ENCODE measurements at places on chromosomes 13 and 19.

GRCh38 chr13:22276616-22277015, 605.7 kb downstream of the FGF9 start:
- no peak for DNase-seq

DNA sequence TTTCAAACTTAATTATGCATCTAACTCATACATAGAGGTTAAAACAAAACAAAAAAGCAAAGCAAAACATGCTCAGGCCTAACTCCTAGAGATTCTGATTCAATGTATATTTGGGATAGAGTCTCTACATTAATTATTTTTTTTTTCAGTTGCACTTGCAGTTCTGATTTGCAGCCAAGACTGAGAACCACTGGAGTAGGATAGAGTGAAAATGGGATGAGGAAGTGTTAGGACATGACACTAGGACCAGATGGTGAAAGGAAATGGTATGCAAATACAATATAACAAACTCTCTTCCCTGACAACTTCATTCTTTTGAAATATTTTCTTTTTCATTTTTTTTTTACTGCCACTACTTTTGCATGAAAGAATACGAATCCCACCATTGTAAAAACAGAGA, 1.8 kb downstream of the CCDC122 start:
- peak; percentile 24 for DNase-seq

DNA sequence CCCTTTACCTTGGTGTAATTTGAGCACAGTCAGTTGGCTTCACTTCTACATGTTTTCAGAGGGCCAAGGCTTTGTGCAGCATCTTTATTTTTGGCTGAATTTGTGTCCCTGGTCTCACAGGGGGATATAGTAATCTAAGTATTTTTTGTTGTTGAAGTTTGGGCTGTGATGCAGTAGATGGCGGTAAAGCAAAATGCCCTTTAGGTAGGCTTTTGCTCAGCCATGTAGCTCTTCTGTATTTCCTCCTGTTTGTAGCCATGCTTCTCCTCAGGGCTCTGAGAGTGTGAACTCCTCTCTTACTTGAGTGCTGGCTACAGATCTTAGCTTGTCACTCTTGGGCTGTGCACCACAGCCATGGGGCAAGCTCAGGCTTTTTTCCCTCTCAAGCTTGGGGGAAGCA, 328.6 kb downstream of the SLITRK5 start:
- no peak for DNase-seq

DNA sequence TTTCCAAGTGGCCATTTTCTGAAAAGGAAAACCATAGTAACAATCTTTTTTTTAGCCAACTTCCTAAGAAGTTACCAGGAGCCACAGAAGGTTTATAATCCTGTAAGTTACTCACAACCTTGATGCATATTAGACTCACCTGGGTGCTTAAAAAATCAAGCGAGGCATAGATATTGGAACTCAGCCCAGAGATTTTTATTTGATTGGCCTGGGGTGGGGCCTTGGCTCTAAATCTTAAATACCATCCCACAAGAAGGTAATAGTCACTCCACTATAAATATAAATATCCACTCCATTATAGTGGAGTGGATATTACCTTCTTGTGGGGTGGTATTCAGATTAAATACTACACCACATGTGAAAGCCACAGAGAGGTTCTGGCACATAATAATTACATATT, 429.6 kb downstream of the RFC3 start:
- no peak for DNase-seq

DNA sequence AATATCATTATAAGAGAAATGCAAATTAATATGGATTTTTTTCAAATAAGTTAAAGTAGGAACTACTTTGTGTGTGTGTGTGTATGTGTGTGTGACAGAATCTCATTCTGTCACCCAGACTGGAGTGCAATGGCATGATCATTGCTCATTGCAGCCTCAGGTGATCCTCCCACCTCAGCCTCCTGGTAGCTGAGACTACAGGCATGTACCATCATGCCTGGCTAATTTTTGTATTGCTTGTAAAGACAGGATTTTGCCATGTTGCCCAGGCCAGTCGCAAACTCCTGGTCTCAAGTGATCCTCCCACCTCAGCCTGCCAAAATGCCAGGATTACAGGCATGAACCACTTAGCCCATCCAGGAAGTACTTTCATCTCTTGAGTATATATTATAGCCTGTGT, 3.2 kb upstream of the ERVV-2 start:
- no peak for DNase-seq

DNA sequence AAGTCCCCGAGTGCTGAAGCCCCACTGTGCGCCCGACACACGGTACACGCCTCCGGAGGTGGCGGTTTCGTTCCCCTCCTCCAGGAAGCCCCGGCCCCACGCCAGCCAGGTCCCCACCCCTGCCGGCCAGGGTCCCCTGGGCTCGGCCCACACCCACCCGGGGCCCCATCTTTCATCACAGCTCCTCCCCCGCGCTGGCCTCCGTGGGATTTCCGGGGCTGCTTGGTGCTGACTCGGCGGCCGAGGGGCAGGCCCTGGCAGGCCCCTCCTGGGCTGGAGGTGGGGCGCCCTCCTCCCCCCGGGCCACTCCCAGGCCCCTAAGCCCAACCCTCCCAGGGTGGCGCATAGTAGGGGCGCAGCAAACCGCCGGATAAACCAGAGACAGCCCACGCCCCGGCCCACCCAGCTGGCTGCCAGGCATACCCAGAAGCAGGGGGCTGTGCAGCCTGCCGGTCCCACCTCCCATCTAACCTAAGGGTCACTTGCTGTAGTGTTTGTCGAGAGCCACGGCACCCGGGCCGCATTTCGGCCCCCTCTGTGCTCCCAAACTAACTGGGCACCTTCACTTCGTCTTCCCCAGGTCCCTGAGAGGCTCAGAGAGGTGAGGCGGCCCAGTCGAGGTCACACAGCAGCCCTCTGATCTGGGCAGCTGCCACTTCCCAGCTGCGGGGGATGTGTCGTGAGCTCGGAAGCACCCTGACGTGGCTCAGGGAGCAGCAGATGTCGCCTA, 6.6 kb downstream of the ZBTB7A start:
- DNase-seq = no peak

DNA sequence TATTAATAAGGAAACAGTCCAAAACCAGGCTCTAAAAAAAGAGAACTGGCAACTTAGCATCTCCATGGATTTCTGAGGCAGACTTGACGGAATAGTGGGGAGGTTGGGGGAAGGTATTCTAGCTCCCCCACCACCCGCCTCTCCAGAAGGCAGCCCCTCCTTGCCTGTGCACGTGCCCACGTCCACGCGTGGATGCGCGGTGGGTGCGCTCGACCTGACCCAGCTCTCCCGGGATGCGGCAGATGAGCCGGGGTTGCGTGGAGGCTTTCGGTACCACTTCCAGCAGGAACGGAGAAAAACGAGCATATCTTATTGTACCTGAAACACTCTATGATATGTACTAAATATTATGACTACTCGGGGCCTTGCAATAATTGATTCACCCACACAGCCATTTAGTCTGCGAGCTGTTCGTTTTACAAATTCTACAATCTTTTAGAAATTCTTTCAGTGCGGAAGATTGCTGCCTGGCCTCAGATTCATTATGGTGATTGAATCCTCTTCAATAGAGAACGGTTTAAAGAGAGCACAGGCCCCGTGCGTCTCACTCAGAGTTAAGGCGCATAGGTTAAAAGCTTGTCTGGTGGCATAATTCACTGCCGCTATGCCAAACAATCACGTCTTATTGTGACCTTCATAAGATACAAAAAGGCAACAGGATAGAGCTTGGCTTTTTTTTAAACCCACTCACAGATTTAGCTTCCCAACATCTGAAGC, 117.9 kb downstream of the URI1 start:
- no peak for DNase-seq

GRCh38 chr13:26680572-26680971, 80.0 kb downstream of the GPR12 start:
- no peak for DNase-seq

GRCh38 chr13:31134039-31134711, 27.5 kb downstream of the HSPH1 start:
- DNase-seq = no peak

DNA sequence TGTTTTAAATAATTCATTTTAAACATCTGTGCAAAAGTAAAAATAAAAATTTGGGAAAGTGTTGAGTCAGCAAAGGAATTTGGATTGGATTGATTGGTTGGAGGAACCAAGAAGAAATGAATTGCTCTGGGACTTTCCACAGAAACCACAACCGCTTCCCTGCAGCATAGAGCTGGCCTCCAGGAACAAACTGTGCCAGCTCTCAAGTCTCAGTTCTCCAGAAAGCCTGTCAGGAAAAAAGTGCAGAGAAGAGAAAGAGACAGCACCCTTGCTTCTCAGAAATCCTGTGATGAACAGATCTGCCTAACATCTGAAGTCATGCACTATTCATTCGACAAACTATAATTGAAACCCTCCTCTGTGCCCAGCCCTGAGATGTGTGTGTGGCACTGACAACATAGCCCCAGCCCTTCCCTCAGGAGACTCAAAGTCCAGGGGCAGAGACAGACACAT, 14.8 kb downstream of the LYPD3 start:
- peak; percentile 77 for DNase-seq

DNA sequence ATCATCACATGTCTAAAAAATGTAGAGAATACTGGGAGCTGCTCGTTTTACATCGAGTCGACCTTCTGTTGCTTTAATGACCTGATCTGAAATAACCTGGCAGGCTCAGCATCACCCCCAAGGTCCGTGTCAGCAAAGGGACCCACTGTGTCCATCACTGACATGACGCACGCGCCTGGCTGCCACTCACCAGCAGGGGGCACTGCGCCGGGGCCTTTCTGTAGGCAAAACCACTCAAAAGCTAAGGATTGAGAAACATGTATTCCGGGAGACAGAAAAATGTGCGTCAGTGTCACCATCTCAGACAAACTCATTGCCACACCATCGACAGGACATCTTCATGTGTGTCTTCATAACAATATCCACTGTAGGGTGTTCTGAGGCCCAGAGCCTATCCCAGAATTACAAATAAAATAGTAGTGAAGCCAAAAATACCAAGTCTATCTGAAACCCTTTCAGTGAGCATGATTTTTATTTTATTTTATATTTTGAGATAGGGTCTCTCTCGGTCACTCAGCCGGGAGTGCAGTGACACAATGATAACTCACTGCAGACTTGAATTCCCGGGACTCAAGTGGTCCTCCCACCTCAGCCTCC, 130.3 kb upstream of the LSM14A start:
- DNase-seq = peak; percentile 11

GRCh38 chr19:28727480-28728159, 485.3 kb downstream of the UQCRFS1 start:
- DNase-seq = peak; percentile 8

Measured in fibroblast of skin of abdomen (primary cell).